Stimulated activated CD8-positive, alpha-beta memory T cell treated with anti-CD3 and anti-CD28 coated beads, Interleukin-15, amount 100 ng/mL, for 4 hours (primary cell): ENCODE measurements at places on chromosomes 6 and 20.

DNA sequence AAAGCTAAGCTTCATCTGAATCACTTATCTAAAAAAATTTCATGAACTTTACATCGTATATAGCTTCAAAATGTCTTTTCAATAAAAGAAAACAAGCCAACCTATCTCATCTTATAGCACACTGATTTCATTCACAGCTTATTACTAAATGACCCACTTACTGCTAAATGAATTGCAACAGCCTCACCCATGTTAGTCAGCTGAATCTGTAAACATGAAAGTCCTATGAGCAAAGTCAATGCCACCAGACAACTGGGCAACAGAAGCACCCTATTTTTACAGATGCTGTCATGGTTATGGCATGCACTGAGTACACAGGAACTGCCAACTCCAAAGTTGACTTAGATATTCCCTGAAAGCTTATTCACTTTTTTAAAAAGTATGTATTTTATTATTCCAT lies 41.2 kb upstream of the DST start:
- DNase-seq, result no peak

- no peak for DNase-seq
Observed at GRCh38 chr6:119333707-119334295, 15.8 kb downstream of the MAN1A1 start.

DNA sequence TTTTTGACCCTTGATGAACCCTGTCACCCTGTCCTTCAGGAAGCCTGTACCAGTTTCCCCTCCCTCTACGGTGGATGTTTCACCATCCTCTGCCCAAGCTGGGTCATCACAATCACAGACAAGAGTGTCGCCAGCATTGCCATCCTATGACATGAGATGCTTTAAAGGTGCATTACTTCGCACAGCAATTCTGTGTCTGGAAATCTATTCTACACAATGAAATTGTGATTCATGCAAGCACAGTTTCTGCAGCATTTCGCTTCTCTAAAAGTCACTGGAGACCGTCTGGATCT lies 2.5 kb upstream of the ULBP2 start:
- DNase-seq, result no peak

DNA sequence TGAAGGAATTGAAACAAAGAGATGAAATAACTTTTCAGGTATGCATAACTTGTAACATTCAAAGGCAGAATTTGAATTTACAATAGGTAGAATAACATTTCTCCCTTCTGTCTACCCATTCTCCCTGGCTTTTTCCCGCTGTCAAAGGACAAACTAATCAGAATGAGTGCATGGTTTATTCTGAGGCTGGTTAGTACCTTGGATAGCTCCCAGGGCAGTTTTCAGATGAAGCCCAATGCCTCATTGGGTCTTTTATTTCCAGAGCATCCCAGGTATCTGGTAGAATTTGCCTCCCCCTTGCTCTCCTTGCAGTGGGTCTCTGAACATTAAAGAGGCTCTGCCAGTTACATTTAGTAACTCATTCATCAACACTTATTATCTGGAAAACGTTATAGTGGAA lies 665.5 kb downstream of the BCKDHB start:
- DNase-seq, result no peak

GRCh38 chr6:135323979-135324378 lies 142.9 kb downstream of the MYB start:
- DNase-seq, result no peak

DNA sequence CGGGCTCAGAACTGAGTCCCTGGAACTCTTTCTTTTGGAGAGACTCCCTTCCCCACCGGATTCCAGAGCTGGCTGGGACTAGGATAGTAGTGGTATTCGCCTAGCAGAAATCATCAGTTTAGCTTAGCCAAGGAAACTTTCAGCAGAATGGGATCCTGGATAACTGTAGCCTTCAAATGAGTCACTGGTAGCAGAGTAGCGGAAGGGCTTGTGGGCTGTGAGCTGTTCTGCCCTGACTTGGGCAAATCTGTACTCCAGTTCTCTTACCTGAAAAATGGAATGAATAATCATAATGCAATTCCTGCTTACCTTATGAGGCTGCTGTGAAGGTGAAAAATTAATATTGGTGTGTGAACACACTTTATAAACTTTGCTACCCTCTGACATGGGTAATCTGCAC lies 244.3 kb upstream of the CHD6 start:
- DNase-seq, result no peak

- DNase-seq, result no peak
Observed at GRCh38 chr20:23188377-23189169, 102.4 kb upstream of the CD93 start.

GRCh38 chr6:140393665-140394540 lies 1019.5 kb upstream of the CITED2 start:
- DNase-seq, result no peak

GRCh38 chr6:154388803-154389202 lies 32.2 kb upstream of the IPCEF1 start:
- DNase-seq, result no peak

- peak; percentile 70 for DNase-seq
Observed at GRCh38 chr6:34671801-34672656, 24.5 kb downstream of the ILRUN start.

DNA sequence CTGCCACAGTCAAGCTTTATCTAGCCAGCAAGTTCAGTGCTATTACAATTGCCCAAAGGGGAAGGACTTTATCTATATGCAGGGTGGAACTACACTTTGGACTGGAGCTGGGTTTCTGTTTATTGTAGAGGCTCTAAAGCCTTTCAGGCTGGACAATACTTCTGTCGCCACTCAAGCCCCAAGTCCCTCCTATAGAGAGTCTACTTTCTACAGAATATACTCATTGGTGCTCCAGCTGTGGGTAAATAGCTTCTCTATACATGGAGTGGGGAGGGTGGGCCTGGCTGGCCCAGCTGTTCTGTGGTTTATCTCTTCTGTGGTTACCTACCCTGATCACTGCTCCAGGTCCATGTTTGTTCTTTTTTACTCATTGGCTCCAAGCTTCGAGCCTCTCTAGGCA lies 151.8 kb upstream of the MYLIP start:
- DNase-seq, result no peak

GRCh38 chr6:38567436-38567835 lies 72.3 kb downstream of the BTBD9 start:
- no peak for DNase-seq

- DNase-seq, result no peak
Observed at GRCh38 chr6:115896538-115897129, 164.1 kb downstream of the FRK start.

GRCh38 chr6:165616116-165616515 lies 46.9 kb downstream of the PDE10A start:
- no peak for DNase-seq

- DNase-seq, result no peak
Observed at GRCh38 chr6:45423824-45424450, 46.2 kb upstream of the SUPT3H start.

- DNase-seq, result no peak
Observed at GRCh38 chr6:54266400-54266923, 41.8 kb upstream of the TINAG start.

- no peak for DNase-seq
Observed at GRCh38 chr6:46453741-46454316, 37.4 kb downstream of the RCAN2 start.

DNA sequence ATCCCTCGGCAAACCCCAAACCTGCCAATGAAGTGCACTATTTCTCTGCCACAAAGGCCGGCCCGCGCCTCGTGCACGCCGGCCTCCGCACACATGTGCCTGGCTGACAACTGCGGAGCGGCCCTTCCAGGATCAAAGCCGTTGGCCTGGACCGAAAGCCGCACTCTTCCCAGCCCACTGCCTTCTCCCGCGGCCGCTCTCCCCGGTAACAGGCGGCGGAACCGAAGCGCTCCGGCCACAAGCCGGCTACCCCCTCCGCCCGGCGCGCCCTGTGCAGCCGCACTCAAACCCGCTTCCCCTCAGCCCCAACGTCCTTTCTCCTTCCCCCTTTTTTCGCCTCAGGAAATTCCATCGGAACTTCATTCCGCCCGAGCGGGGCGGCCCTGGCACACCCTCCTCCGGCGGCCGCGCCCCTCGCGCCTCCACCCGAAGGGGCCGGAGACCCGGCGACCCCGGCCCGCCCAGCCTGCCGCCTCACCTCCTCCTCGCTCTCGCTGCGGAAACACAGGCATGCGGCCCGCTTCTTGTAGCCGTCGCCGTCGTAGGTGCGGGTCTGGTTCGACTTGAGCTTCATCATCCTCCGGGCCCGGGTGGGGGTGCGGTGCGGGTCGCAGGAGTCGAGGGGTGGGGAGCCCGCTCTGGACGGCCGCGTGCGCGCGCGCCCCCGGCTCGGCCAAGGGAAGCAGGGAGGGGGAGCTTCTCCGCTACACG lies 528 bp downstream of the NUDT3 start:
- DNase-seq, result peak; percentile 35

GRCh38 chr6:21263531-21264287 lies 329.8 kb upstream of the SOX4 start:
- no peak for DNase-seq

DNA sequence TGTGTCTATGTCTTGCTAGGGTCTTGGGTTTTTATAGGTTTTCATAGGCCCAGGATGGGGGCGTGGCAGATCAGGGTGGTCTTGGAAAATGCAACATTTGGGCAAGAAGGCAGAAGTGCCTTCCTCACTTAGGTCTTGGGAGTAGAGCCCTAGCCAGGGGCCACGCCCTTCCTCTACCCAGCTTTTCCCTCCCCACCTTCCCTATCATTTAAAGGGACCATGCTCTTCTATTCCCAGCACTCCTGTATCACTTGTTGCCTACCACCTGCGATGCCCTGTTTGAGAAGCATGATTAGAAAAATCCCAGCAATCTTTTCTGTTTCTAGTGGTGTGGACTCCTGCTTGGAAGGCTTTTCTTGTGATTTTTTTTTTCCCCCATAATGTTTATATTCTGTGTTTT lies 190.6 kb downstream of the JARID2 start:
- no peak for DNase-seq

DNA sequence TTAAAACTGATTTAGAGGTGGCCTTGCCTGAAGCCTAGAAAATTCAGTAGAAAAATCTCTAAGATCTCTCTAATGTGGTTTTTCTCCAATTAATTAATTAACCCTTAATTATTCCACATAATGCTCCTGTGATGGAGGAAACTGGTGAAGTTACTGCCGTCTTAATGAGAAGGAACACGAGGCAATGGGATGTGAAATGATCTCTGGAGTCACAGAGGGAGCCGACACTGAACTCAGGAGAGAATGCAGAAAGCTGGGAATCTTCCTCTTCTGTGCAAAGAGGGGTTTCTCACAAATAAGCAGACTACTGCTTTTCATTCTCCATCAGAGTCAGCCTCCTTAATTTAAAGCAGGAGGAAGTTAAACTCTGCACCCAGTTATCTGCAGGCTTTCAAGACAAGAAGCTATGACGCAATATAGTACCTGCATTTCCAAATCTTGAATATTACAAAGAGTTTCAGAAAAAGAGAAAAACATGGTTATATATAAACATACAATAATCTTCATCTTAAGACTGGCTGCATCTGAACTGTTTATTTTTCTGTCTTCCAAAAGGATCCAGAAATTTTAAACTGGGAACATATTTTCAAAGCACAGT lies 18.1 kb upstream of the SNRPB2 start:
- no peak for DNase-seq

- DNase-seq, result no peak
Observed at GRCh38 chr6:131967948-131968347, 16.8 kb upstream of the CCN2 start.

DNA sequence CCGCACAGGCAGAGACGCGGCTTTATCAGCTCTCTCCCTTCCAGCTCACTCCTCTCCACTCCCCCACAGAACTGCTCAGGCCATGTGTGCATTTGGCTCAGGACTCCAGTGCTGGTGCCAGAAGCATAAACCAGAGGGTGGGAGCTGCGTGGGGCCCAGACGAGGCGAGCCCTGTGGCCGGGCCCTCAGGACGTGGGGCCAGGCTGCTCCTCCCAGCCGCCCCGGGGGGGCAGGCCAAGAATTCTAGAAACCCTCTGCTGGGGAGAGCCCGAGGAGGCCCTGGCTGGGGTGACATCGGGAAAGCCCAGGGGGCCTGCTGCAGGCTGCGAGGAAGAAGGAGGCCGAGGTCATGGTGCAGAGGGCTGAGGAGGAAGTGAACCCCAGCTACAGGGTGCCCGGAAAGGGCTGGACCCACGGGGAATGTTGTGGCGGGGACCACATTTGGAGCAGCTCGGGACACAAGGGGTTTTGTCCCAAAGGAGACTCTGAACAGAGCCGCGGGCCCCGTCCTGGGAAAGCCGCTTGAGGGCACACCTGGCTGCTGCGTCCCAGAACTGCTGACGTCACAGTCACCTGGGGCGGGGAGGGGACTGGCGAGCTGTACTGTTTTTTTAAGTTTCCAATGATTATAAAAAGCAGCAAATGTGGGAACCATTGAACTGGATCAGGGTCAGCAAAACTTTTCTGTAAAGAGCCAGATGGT lies 107.1 kb downstream of the BANF2 start:
- DNase-seq, result no peak

DNA sequence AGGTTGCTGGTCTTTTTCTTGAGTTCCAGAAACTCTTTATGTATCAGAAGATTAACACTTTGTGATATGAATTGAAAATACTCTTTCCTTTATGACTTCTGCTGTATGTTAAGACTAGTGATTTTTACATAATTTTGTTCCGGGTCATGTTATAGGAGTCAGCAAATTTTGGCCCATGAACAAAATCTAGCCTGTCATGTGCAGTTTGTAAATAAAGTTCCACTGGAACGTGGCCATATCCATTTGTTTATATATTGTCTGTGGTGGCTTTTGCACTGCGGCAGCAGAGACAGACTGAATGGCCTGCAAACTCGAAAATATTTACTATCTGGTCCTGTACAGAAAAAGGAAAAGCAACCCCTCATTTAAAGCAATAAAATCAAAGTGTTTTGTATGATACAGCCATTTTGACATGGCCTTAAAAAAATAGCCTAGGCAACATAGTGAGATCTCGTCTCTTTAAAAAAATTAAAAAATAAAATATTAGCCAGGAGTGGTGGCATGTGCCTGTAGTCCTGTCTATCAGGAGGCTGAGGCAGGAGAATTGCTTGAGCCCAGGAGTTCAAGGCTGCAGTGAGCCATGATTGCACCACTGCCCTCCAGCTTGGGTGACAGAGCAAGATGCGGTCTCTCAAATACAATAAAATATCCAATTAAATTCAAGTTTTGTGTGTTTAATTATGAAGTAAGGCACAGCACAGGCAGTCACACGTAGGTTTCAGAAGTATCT lies 36.9 kb downstream of the SNX9 start:
- DNase-seq, result no peak

- DNase-seq, result no peak
Observed at GRCh38 chr6:135944120-135944519, 92.6 kb downstream of the PDE7B start.

GRCh38 chr6:6125495-6125894 lies 118.8 kb upstream of the NRN1 start:
- no peak for DNase-seq

DNA sequence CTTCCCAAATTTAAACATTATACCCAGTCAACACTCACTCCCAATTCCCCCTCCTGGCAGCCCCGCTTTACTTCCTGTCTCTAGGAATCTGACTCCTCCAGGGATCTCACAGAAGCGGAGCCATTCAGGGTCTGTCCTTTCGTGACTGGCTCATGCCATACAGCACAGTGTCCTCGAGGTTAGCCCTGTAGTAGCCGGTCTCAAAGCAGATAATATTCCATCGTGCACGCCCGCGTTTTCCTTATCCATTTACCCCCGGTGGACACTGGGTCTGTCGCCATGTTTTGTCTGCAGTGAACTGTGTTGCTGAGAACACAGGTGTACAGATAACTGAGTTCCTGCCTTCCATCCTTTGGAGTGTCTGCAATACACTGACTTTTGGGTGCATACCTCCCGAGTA lies 95.3 kb downstream of the TTLL2 start:
- no peak for DNase-seq

GRCh38 chr6:4355241-4355640 lies 219.9 kb upstream of the ECI2 start:
- DNase-seq, result no peak
